ENCODE measurements at places on chromosomes 13 and 19. TPM values are rescaled to one million over a fixed set of nuclear protein-coding genes. Genes with fewer than 3 reads are reported as not detected.

Gene SLC17A7
- total RNA-seq = 0.12 TPM

Gene SPRED3
- 1.7 TPM for total RNA-seq

GRCh38 chr13:47564041-47564440 is 437.0 kb downstream of the SUCLA2 start:
- DNase-seq = no peak

DNA sequence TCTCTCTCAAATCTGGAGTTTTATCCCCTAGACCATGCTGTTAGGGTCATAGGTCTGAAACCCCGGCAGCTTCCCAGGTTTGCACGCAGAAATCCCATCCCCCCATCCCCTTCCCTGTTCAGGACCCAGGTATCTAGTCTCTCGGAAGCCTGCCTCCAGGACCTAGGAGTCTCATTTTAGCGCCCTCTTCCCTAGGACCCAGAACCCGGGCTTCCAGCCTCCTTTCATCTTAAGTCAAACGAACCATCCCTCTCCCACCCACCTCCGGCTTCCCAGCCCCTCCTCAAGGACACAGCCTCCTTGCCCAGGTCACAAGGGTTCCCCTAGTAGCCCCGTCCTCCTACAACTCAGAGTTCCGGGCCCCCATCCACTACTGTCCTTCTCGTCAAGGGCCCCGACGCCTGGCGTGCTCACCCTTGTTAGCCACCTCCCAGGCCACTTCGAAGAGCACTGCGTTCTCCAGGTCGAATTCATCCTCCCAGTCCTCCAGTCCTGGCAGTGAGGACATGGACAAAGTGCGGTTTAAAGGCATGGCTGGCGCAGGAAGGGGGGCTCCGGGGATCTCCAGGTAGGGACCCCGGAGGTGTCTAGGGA is 431 bp downstream of the GYS1 start:
- DNase-seq = peak; percentile 30

DNA sequence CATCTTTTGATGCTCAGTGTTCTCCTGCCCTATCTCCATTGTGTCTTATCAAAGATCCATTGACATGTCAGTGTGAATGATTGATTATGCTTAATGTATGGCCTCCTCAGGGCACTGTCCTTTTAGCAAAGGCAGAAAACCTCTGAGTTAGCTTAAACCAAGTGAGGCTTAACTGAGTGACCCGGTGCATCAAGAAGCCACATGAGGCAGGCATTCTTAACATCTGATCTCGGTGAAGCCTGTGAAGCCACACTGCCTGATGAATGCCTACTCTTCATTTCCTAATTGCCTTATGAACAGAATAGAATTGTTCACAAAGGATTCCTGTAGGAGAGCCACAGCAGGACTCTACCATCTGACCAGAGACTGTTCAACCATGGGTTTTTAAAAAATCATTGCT is 168.1 kb upstream of the SOX21 start:
- DNase-seq = no peak
